ENCODE measurements at places on chromosomes 12 and 14. TPM values are rescaled to one million over a fixed set of nuclear protein-coding genes. Genes with fewer than 3 reads are reported as not detected.
A peak's percentile ranks its signal among the peaks of the same experiment; 100 is the strongest.

- H3K27ac ChIP-seq = no peak overlapping the region
- DNase-seq = peak; percentile 19
- no peaks in the 10 kb centered on the region for H3K36me3 ChIP-seq
- H3K4me1 ChIP-seq = peaks cover 27% of the 10 kb centered on the region
These were observed 452.7 kb upstream of the PDE3A start for GRCh38 chr12:19915392-19916195.

DNA sequence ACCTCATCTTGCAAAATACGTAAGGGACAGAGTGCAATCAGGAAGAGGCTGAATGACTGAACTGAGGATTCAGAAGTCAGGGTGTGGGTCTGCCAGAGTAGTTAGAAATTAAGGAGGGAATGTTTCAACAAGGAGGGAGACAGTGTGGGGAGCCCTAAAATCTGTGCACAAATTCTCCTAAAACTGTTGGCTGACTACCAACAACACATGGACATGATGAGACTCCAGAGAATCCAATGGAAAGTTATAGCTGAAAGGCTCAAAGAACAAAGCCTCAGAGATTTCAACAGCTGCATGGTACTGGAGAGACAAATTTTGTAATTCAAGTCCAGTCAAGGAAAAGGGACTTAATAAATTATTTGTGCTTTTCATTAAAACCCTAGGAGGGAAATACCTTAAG is 36.1 kb upstream of the NEDD1 start:
- no peaks in the 10 kb centered on the region for H3K27me3 ChIP-seq
- DNase-seq = no peak
- no peaks in the 10 kb centered on the region for H3K4me1 ChIP-seq
- no peaks in the 10 kb centered on the region for H3K36me3 ChIP-seq
- no peak overlapping the region for H3K27ac ChIP-seq

KICS2 gene
- total RNA-seq = 50.4 TPM

GRCh38 chr12:47209014-47209413 is 129.3 kb upstream of the AMIGO2 start:
- H3K27ac ChIP-seq = no peak overlapping the region
- peaks cover 8% of the 10 kb centered on the region for H3K4me1 ChIP-seq
- no peaks in the 10 kb centered on the region for H3K36me3 ChIP-seq
- H3K27me3 ChIP-seq = no peaks in the 10 kb centered on the region
- no peak for DNase-seq

OR6C2 gene
- total RNA-seq = not detected
